Upper lobe of left lung (tissue), 6 donors: ENCODE measurements at places on chromosomes 4 and X. TPM values are rescaled to one million over a fixed set of nuclear protein-coding genes. Genes with fewer than 3 reads are reported as not detected.

Gene SFRP2
- total RNA-seq, result not detected

GRCh38 chrX:143121477-143121876 is 95.7 kb downstream of the SPANXN4 start:
- DNase-seq, result no peak

GRCh38 chr4:15703439-15703838 is 574 bp downstream of the BST1 start:
- DNase-seq, result no peak

Gene SYN1
- 0.66 TPM for total RNA-seq

- no peak for DNase-seq
These were observed 30.8 kb downstream of the NDNF start for GRCh38 chr4:121041307-121042090.

DNA sequence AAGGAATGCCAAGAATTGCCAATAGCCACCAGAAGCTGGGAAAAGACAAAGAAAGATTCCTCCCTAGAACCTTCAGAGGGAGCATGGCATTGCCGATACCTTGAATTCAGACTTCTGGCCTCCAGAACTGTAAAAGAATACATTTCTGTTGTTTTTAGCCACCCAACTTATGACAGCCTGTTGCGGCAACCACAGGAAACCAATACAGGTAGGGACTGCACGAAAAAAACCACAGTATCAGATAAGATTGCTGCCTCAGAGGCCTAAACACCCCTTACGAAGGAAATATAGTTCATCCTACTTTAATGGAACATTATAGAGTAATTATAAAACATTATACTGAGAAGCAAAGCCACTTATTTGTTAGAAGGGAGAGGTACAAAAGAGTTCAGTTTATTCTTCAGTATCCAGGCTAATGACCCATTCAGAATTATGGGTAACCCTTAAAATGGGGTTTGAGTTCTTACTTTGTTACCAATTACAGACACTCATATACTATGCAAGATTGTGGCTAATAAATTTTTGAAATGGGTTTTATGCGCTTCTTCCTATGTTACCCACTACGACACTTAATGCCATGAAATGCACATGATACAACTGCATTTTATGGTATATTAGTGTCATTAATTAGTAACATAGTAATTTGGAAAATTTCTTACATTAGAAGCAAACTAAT is 37.4 kb upstream of the SMIM10L2A start:
- no peak for DNase-seq
